ENCODE measurements at places on chromosomes 6 and 20.

DNA sequence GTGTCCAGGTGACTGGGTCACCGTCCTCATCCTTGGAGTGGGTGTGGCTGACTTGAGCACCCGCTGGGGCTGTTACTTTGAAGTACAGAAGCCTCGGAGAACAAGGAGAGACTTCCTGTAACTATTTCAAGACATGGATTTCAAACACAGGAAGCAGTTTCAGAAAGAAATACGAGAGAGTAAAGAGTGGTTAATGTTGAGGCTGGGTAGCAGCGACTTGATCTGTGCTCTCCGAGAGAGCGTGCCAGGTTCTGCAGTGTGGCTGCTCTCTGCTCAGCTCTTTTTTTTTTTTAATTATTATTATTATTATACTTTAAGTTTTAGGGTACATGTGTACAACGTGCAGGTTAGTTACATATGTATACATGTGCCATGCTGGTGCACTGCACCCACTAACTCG is 17.5 kb upstream of the EFCAB8 start:
- DNase-seq = no peak

- no peak for DNase-seq
Measured at GRCh38 chr20:50680105-50680960, 11.0 kb downstream of the RIPOR3 start.

DNA sequence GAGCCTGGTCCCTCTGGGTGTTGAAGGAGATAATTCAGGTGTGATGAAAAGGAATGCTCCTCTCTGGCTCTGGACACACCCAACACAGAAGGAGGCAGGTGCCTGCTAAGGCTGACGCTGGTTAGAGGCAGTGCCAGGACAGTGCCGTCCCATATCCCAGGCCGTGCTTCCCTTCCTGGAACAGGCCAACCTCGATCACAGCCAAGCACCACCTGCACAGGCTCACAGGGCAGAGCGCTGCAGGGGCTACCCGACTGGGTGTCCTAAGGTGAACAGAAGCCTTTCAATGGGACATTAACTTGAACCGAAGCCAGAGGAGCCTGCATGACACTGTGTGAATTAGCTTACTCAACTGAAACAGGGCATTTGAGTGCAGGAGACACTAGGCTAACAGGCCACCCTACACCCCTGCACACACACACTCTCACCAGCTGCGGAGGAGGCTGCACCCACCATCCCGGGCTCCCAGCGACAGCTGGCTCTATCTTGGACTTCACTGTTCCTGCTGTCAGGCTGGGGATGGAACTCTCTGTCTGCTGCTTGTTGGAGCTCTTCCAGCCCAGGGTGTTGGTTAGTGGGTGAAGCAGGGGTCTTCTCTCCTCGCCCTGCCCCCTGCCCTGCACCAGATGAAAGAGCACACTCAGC is 347.2 kb downstream of the TAF4 start:
- no peak for DNase-seq

DNA sequence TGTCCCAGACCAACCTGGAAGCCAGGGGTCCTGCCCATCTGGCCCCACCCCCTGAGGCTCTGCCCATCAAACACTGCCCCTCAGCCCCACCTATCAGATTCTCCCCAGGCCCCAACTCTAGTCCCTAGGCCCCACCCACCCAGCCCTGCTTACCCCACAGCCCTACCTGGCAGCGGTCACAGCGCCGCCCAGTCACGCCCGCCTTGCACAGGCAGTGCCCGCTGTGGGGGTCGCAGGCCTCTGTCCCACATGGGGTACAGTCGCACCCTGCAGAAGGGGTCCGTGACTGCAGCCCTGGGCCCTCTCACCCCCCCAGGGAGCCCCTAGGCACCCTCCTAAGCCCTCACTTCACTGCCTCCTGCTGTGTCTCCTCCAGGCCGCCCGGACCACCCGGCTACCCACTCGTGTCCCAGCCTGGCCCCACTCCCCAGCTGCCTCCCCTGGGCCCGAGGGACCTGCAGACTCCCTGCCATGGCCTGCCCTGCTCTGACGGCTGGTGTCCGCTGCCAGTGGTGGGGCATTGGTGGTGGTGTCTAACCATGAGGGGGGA is 19.8 kb downstream of the ADRM1 start:
- DNase-seq = no peak

DNA sequence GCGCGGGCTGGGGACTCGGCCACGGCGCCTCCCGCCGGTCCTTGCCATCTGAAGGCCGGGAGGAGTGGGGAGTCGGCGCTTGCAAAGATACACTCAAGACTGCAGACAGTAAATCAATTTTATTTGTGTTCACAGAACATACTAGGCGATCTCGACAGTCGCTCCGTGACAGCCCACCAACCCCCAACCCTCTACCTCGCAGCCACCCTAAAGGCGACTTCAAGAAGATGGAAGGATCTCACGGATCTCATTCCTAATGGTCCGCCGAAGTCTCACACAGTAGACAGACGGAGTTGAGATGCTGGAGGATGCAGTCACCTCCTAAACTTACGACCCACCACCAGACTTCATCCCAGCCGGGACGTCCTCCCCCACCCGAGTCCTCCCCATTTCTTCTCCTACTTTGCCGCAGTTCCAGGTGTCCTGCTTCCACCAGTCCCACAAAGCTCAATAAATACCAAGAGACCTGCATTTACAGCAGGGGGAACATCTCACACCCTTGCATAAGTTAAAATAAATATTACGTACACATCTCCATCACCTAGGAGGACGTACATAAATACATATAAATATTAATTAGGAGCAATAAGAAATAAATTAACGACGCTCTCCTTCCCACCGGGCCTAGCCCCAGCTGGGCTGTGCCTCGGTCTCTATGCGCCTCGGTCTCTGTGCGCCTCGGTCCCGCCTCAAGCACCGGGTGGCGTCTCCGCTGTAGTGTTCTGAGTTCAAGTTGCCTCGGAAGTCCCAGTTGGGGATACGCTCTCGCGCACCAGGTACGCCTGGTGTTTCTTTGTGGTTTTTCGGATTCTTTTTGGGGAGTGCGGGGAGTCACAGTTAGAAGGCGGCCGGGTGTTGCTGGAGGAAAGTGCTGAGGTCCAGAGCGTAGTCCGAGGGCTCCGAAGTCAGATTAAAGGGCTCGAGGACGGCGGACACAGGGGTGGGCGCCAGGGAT is 889 bp upstream of the FLOT1 start:
- no peak for DNase-seq

GRCh38 chr20:22411627-22412450 is 172.5 kb downstream of the FOXA2 start:
- no peak for DNase-seq

DNA sequence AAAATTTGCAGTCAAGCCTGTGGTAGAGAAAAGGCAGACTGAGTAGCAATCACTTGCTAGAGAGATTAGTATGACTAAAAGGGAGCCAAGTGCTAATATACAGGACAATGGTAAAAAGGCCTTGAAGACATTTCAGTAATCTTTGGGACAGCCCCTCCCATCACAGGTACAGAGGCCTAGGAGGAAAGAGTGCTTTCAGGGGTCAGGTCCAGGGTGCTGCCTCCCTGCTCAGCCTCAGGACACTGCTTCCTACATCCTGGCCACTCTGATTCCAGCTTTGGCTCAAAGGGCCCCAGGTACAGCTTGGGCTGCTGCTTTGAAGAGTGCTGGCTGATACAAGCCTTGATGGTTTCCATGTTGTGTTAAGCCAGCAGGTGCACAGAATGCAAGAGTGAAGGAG is 543.5 kb downstream of the MMUT start:
- DNase-seq = no peak

DNA sequence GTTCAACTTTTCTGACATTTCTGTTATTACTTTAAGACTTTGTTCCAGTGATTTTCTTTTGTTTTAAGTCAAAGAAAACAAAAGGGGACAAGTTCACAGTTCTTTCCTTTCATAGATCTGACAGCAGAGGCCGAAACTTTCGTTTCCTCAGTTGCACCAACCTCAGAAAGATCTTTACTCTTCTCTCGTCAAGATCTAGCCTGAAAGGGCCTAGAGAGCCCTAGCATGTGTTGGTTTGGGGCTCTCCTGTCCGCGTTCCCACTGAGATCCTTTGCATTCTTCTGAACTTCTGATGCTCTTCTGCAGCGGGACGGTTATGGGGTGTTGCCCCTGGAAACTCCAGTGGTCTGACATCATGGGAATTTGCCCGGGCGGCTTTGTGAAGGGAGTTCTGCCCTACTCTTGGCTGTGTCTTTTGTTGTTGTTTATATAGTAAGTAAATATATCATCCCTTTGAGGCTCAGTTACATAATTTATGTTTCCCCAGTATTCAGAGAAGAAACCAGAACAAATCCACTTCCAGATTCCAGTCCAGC is 129.1 kb downstream of the SASH1 start:
- no peak for DNase-seq

All from lower leg skin (tissue), 4 donors.